ENCODE measurements at places on chromosomes 1 and 21.
A peak's percentile ranks its signal among the peaks of the same experiment; 100 is the strongest.

DNA sequence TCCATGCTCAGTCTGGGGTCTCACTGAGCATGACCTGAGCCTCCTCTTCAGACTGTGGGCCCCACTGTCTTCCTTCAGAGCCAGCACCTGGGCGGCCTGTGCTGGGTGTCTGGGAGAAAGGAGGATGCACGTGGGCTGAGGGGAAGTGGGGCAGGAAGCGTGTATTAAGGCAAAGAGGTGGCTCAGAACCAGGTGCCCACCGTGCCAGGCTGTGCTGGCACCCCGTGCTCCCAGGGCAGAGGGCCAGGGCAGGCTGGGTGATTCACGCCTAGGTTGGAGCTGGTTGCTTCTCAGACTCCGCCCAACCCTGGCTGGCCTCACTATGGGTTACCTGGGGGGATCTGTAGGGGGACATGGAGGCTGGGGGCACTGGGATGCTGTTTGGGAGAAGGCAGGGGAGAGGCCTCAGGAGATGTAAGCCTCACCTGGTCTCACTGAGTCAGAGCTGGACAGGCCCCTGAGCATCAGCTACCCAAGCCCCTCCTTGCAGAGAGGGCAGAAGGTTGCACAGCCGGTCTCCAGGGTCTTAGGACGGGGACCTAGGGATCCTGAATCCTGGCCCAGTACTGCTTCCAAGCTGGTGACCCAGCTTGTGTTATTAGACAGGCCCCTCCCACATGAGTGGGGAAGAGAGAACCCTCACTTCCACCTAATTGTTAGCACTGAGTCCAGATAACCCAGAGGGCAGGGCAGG is 18.6 kb upstream of the PADI1 start:
- DNase-seq, result no peak

DNA sequence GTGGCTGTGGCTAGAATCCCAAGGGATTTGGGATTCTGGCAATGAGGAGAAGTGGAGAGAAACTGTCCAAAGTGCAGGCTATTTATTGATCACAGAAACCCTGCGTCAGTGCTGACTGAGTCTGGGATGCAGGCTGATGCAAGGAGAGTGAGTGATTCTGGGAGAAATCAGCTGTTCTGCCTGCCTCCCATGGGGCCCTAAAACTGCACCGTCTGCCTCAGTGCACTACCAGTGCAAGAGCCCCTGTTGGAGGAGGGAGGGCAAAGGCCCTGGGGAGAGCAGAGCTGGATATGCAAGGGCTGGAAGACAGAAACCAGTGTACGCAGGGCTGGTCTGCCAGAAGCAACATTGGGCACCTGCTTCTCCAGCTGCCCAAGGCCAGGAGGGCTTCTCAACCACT is 42.6 kb downstream of the C1orf198 start:
- peak; percentile 12 for DNase-seq

DNA sequence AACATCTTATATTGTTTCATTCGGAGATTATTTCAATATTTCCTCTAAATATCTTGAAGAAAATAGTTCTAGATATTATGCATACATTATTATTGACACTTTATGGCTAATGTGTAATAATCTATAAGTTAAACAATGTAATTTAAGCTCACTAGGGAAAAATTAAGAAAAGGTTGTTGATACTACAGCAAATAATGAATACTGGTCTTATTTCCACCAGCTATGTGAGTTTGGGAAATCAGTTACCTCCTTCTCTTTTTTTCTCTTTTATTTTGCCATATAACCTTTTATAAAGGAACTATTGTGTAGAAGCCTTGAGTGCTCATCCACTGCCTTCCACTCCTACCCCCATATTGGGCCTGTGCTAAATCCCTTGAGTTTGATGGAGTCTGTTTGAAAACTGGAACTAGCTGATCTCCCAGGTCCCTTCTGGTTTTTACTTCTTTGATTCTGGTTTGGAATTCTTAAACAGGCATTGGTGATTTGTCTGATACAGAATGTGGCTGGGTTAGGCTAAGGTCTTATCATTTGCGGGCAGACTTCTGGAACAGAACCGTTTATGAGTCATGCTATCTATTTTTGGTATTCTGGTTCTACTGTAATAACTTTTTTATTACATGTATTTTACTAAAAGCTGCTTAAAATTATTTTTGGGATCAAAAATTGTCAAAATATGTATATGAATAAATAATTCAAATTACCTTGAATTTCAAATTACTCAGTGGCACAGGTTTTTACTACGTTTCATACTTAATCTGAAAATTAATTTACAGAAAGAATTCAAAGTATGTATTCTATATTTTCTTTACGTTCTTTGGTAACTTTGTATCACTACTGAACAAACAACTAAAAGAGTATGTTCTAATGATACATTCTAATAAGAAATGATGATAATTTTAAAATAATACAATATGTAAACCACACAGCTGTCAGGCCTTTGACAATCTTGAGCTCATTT is 5.0 kb upstream of the CDC14A start:
- DNase-seq, result no peak

GRCh38 chr1:1599935-1600860 is at the start of gene FNDC10:
FNDC10 (minus strand) TSS chr1:1600135; CDS start chr1:1600015, 120 bp downstream.
- DNase-seq, result peak; percentile 84

All from D341Med (cell line).